Adipocyte (in vitro differentiated cells): ENCODE measurements at places on chromosomes 13 and 19.

GRCh38 chr13:94198681-94199080 is 280.8 kb downstream of the DCT start:
- no peak for DNase-seq

DNA sequence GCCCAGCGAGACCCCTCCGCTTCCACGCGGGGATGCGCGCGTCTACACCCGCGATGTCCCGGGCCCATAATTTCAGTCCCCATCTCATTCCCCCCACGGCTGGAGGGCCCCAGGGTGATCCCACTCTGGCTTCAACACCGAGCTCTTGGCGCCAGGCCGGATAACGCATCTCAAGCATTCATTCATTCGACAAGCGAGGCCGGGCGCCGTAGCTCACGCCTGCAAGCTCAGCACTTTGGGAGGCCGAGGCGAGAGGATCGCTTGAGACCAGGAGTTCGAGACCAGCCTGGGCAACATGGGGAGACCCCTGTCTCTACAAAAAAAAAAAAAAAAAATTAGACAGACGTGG is 5.9 kb downstream of the ANGPTL6 start:
- no peak for DNase-seq

GRCh38 chr13:79805317-79805716 is 324.4 kb downstream of the NDFIP2 start:
- DNase-seq: no peak

DNA sequence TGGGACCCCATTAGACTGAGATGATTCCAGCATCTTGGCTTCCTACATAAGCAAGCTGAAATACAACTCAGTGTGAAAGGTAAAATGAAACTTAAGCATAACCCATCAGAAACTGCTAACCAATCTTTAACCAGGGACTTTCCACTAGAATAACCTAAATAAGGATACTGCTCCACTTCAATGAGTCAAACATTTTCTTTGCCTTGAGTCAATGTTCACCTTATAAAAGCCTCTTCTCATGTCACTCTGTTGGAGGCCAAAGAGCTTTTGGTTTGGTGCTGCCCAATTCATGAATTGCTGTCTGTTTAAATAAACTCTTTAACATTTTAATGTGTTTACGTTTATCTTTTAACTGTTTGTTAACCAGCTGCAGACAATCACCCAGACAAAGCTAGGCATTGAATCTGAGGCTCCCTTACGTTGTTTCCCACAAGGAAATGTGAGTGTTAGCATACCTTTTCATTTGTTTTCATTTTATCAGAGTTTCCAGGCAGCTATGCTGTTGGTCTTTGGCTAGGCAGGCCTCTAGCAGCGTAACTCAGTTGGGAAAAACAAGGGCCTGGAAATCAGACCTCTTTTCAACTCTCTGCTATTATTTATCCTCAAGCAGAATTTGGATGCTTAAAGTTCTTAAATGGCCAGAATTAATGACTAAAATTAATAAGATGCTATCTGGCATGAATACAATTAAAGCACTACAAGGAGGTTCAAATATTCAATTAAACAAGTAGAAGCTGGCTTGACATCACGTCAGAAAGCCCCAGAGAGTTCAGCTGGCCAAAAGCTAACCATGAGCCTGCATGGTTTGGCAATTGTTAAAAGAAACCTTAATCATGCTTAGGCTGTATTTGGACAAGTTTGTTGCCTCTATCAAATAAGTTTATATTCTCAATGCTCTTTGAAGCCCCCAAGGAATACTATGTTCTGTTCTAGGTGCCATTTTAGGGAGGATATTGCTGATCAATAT is 200.2 kb downstream of the DCLK1 start:
- DNase-seq: no peak

GRCh38 chr19:2536461-2536860 is 60.5 kb downstream of the GADD45B start:
- DNase-seq: no peak

GRCh38 chr13:89748716-89749115 is 1598.8 kb upstream of the MIR17HG start:
- no peak for DNase-seq

DNA sequence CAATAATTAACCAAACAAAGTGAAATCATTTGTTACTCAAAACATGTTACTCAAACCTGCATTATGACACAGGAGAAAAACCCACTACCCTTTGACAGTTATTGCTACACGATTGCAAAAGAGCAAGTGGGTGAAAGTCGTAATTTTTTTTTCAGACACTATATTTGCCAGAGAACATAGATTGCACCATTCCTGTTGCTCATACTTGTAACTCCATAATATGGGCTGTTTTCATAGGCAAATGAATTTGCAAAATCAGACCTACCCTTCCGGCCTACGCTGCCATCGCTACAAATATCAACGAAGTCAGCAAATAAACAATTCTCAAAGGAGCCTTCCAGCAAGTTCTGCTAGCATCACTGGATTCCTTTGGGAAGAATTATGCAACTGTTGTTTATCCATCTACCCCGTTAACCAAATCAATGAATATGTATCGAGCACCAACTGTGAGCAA is 396.5 kb downstream of the IRS2 start:
- peak; percentile 48 for DNase-seq
